ENCODE measurements at places on chromosomes 3 and 15. TPM values are rescaled to one million over a fixed set of nuclear protein-coding genes. Genes with fewer than 3 reads are reported as not detected.

PEX5L gene
- total RNA-seq, result 0.60 TPM

CPNE4 gene
- total RNA-seq, result not detected

RNU5B-1 gene
- not detected for total RNA-seq

UBAP1L gene
- 6.5 TPM for total RNA-seq

PLAAT1 gene
- total RNA-seq, result not detected

SRPRB gene
- 85.7 TPM for total RNA-seq

DNA sequence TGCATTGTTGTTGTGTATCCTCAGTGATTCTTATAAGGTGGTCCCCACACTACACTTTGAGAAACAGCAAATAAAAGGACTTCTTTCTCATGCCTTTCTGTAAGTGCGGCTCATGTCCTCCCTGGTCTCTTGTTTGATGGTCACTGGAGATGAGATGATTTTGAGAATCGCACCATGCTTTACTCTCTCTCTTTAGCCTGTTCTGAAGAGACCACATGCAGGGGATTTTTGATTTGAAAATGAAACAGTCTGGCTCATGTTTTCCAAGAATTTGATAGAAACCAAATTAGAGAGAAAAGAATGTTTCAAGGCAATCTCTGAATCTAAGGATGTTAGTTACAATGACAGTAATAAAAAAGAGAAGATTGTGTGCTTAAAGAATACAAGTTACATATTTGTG lies 18.0 kb downstream of the CLDN11 start:
- DNase-seq, result no peak

DNA sequence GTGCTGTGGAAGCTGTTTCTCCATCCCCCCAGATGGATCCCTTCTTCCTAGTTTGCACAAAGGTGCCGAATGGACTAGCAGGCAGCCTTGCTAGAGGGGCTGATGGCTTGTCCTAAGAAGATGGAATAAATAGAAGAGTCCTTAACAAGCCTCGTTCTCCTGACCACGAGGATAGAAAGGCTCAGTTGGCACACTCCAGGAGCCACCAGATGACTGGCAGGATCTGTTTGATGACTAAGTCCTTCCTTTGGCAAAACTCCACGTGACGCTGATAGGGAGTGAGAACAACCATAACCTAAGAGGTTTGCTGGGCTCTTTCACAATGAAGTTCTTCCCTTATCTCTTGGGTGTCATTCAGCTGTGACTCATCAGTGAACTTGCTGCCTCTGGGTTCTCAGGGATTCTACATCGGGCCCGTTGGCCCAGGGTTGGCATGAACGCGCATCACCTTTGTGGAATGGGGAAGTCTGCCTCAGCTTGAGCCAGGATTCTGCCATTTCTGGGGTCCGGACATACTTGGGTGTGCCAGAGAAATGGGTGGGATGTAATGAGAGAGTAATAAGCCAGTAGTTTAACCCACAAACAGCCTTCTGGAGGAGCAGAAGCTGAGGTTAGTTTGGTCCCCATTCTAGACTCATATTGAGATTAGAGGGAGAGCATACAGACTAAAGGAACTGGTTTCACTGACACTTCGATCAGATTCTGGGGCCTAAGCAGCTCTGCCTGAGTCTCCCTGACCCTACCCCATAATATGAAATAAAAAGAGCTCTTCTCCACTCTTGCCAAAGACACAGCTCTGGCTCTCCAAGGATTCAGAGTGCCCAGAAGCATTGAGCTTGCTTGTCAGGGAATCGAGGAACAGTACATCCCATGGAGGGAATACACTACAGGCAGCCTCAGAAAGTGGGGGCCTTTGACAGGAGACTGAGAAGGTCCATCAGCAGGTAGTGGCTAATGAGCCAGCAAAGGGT lies 2.0 kb upstream of the MELTF start:
- DNase-seq, result no peak

GRCh38 chr15:38660738-38661137 lies 96.1 kb upstream of the RASGRP1 start:
- DNase-seq, result no peak

GRCh38 chr3:188607805-188608315 lies 453.9 kb downstream of the LPP start:
- DNase-seq, result no peak

DNA sequence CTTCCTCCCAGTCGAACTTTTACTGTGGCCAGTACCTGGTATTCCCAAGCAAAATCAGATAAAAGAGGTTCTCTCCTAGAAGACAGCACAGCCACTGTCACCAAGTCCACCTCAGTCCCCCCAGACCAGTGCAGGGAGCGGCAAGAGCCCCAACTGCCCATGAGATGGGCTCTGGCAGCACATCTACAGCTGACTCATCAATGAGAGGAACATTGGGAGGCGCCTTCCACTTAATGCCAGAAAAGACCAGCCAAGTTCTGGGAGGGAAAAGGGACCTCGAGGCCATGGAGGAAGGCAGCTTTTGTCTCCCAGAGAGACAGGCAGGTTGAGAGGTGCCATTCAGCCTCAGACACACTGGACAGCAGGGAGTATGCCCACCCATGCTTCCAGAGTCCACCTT lies 28.2 kb downstream of the POC1A start:
- DNase-seq, result no peak

DNA sequence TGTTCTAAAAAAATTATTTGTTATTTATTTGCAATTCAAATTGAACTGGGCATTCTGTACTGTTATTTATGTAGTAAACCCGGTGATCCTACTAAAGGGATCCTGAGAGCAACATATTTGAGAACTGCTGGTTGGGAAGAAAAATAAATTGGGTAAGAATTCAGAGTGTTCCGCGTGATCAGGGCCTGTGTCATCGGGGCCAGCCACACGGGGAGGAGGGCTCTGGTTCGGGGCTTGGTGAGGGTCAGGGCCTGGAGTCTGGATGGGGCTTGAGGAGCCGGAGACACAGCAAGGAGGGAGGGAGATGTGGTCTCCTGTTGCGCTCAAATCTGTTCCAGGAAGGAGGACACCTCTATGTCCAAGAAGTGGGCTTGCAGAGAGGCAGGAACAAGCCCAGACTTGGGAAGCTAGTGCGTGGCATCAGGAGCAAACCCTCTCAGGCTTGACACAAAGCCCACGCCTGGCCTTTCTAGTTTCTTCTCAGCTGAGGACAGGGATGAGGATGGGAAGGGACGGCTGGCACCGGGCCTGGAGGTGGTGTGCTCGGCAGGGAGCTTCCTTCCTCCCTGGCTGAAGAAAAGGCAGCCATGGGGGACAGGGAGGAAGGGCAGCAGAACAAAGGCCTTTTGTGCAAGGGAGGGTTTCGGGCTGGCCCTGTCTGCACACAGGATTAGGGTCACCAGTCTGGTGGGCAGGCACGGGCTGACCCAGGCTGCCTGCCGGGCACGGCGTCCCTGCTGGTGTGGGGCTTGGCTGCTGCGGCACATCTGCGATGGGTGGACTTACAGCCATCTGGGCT lies 22.9 kb upstream of the FBLN2 start:
- DNase-seq, result no peak

DNA sequence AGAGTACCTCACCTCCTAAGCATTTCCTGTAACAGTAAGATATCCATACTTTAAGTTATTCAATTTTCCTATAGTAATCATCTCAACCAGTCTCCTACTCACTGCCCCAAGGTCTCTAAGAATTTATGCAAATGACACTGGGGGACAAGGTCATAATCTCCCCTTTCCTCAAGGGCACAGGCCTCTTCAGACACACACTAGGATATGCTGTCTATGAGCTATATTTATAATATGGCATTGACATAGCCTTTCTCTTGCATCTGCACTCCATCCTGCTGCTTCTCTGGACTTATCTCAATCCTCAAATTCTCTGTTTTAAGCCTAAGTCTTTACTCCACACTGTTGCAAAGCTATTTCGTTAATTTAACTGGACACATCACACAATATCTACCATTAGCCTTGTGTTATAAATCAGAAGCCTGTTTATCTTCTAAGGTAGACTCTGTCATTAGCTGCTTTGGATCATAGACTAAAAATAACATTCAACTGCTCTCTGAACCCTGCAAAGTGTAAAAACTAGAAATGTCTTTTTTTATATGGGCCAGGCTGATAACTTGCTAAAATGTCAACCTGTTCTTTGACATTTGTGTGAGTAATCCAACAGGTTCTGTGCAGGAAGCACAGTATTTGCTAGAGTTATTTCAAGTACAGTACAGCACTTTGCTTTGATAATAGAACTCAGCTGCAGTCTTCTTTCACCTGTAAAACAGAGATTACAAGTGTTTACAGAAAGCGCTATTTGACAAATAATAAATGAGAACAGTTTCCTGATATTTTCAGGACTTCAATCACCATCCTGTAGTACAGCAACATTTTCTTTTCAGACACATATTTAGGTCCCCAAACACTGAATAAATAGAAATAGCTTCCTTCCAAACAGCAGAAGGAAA lies 17.8 kb upstream of the SEC62 start:
- no peak for DNase-seq

DNA sequence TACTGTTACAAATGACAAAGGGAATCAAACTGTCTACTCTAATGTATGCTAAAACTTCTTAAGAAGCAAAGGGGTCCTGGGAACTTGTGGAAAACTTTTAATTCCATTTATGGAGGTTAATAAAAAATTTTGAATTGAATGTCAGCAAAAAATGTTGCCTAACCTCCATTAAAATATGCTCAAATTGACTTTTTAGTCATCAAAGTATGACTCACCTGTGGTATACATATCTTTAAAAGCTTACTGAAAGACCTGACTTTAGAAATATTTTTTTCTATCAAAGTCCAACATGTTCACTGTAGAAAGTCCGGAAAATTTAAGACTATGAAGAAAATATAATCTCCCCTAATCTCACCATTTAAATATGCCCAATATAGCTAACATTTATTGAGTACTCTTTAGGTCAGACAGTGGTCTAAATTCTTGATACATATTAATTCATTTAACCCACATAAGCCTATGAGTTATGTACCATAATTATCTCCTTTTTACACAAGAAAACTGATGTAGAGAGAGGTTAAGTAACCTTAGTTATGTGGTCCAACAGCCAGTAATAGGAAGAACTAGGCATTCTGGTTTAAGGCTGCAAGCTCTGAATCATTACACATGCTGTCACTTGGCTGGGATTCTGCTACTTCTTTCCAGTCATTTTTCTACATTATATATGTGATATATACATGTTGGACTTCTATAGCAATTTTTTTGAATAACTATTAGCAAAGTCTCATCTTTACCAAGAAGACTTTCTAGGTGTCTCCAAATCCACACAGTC lies 83.6 kb downstream of the PDZRN3 start:
- DNase-seq, result peak; percentile 19

DNA sequence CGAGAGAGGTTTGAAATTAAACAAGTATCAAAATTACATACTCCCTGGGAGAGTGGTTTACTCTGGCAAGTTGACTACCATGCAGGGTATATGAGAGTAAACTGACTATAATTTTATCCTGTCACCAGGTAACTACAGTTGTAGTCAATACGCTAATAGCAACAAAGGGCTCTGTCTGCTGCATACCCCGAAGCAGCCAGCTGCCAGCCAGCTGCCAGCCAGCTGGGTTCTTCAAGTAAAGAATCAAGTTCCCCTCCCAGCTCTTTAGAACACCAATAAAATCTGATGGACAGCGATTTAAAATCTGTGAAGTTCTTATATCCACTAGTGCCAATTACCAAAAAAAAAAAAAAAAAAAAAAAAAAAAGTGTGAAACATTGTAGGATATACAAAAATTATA lies 417.7 kb upstream of the CFAP20DC start:
- DNase-seq, result no peak

DNA sequence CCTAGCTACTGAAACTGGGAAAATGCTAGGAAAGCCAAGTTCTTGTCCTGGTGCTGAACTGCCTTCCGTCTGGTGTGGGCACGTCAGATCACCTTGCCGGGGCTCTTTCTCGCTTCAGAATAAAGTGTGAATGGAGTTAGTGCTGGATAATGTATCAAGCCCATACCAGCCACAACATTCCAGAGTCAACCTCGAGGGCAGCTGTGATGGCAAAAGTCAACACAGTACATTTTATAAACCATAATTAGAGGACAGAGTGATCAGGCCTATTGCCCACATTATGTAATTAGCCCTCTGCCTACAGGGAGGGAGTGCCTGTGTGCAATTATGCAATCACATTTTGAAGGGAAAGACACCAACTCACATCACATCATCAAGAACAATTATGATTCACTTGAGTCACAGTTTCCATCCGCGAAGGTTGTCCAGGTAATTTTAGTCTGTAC lies 165.2 kb downstream of the RORA start:
- DNase-seq, result no peak

DNA sequence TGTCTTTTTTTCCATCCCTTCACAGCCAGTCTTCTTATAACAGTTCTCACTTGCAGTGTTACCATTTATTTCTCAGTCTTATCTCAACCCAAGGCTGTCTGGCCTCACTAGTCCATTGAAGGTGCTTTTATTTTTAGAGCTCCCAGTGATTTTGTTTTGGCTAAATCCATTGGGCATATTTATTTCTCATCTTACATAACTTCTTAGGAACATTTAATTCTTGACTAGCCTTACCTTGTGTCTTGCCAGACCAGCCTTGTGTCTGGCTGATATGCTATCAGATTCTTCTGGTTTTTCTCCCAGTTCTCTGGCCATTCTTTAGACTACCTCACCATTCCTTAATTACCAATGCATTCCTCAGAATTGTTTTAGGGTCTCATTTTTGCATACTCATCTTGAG lies 42.3 kb upstream of the TUSC7 start:
- no peak for DNase-seq

DNA sequence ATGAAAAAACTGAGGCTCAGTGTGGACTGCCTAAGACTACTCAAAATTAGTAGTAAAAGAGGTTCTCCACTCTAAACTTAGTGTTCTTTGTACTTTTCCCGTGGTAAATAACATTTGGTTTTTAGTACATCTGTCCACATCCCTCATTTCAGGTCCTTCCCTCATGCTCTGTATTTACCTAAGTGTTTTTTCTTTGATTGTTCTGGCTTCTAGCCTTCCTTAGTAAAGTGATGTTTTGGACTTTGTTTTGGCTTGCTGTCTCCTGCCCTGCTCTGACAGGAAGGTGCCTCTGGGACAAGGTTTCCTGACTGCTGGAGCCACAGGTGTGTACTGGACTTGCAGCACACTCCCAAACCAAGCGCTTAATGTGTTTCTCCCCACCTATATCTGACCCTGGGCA lies 29.9 kb upstream of the ALDH1A2 start:
- DNase-seq, result no peak

- DNase-seq, result no peak
These were observed 100.8 kb upstream of the UMPS start for GRCh38 chr3:124629497-124629896.

- no peak for DNase-seq
These were observed 3.7 kb upstream of the ZNF609 start for GRCh38 chr15:64456634-64457108.
